Left kidney (tissue), 8 donors: ENCODE measurements at places on chromosomes 1 and 21. TPM values are rescaled to one million over a fixed set of nuclear protein-coding genes. Genes with fewer than 3 reads are reported as not detected.

The IVL gene
- polyA plus RNA-seq: 0.23 TPM

The PLA2G5 gene
- polyA plus RNA-seq: not detected

The PODN gene
- 2.0 TPM for polyA plus RNA-seq

The IL22RA1 gene
- polyA plus RNA-seq: 4.0 TPM

The MTARC1 gene
- polyA plus RNA-seq: 26.8 TPM

The ZMYND12 gene
- 5.1 TPM for polyA plus RNA-seq

DNA sequence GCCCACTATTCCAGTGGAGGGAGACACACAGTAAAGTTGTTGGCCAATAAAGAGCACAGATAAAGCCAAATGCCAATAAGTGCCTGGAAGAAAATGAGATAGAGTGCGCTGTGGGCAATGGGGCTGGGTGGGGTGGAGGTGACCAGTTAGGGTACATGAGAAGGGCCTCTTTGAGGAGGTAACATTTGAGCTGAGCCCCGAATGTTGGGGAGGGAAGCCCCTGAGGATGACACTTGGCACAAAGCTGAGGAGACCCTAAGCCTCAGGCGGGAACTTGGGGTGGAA, 979 bp downstream of the S100A9 start:
- DNase-seq: no peak

DNA sequence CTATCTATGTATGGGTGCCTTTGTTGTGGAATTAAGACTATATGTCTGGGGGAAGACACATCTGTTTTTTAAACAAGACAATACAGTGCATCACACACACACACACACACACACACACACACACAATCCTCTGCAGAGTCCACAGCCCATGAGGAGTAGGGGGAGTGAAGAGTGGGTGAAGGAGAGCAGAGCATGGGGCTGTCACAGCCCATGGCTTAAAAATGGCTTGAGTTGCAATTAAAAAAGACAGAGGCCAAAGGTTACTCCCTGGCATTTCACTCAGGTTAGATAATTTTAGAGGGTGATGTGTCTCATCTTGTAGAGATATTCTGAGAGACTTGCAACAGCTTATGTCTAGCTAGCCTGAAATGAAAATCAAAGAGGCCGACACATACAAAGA, 176.5 kb upstream of the PLXNA2 start:
- DNase-seq: no peak

DNA sequence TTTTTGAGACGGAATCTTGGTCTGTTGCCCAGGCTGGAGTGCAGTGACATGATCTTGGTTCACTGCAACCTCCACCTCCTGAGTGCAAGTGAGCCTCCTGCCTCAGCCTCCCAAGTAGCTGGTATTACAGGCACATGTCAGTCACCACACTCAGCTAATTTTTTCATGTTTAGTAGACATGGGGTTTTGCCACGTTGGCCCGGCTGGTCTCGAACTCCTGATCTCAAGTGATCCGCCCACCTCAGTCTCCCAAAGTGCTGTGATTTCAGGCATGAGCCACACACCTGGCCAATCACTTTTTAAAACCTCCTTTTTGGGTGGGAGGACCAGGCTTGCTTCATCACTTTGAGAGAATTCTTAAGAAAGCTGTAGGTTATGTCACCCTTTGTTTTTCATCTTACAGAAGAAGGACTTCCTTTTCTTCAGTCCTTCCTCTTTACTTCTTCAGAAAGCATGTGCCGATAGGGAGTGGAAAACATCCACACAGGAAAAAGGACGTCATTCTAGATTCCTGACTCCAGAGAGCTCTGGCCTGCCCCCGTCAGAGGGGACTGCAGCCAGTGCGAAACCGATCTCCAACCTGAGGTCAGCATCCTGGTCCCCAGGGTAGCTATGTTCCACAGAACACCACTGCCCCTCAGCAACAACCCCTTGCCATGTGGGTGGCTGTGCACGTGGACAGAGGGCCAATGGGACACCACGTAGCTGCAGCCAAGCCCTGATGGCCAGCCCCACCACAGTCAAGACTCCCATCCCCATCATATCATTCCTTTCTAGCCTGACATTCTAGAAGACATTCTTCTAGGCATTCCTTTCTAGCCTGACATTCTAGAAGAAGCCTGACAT, 21.9 kb downstream of the NCF2 start:
- DNase-seq: no peak

DNA sequence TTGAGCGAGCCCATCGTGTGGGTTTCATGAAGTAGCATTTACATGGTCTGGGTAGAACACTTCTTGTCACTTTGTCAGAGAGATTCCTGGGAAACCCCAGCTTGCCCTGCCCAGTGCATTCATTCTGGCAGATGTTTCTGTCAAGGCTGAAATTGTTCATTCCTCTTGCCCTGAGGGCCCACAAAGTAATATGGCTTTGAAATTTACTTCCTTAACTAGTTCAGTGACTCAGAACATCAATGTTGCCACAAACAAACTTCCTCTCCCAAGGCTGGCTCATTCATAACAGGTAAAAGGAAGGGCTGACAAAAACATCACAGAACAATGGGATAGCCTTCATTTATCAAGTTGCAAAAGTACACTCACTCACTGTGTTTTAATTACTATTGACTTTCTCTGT, 5.0 kb upstream of the KIAA0040 start:
- no peak for DNase-seq

DNA sequence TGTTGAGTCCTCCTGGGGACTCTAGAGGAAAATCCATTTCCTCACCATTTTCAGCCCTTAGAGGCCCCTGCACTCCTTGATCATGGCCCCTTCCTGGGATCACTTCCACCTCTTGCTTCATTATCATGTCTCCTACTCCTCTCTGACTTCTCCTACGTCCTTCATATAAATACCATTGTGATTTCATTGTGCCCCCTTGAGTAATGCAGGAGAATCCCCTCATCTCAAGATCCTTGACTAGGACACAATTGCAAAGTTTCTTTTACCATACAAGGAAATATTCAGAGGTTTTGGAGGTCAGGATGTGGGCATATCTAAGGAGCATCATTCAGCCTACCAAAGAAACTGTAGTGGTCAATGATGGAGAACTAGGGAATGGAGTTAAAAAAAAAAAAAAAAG, 8.8 kb upstream of the GBP6 start:
- no peak for DNase-seq

DNA sequence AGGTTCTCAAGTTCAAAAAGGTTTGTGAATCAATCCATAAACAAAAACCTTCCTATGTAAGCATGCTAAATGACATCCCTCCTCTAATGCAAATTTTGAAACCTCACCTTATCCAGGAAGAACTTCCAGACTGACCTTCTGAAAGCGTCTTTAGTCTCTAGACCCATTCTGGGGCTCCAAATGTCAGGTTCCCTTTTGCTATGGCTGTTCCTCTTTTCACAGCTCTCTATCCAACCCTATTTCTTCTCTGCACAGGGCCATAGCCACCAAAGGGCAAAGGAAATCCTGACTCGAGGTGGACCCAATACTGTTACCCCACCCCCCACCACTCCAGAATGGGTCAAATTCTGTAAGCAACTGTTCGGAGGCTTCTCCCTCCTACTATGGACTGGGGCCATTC, 3.4 kb downstream of the ATP1A4 start:
- no peak for DNase-seq

DNA sequence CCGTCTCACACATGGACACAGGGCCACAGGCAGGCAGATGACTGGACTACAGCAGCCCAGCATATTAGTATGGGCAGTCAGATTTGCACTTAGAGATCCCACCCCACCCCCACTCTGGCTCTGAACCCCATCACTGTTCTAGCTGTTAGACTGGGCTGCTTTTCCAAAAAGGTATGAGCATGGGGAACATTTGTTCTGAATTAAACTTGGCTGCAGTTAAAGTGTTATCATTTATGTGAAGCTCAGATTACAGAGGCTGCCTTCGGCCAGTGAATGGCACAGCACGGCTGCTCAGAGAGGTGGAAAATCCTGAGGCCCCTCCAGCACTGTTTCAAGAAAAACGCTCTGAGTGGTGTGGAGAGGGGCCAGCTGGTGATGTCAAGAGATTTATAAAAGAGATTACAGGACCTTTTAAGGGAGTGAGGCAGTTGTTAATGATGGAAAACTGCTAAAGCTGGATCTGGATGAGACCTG, 6.9 kb upstream of the NOS1AP start:
- peak; percentile 26 for DNase-seq

DNA sequence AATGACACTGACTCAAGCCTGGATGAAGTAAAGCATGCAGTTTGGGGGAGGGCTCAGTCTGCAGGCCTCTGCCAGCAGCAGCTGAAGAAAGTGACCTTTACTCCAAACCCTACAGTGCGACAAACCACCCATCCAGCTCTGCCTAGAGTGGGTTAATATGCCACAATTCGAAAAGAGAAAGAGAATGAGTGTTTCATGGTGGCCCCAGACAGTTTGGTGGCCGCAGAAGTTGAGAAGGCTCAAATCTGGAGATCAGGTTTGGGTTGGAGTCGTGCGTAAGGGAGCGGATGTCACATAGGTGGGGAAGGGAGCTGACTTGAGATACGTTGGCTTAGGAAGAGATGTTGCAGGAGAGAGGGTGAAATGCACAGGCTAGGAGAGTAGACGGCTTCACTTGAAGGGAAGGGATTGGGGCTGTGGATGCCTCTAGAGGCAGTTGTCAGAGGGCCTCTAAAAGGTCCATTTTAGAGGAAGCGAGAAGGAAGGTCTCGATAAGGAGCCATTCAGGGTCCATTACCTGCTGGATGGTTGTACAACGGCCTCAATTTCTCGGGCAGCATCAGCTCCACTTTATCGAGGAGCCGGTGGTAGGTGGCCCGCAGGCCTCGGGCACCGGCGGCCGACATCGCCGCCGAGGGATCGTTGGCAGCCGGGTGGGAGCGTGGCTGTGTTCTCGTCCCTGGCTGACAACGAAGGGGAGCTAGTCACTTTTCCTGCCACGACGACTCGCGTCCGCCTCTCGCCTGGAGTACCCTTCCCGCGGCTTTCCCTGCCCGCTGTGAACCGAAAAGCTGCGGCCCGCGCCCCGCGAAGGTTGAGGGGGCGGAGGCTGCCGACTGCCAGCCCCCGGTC, 1.0 kb upstream of the DCAF6 start:
- DNase-seq: no peak

DNA sequence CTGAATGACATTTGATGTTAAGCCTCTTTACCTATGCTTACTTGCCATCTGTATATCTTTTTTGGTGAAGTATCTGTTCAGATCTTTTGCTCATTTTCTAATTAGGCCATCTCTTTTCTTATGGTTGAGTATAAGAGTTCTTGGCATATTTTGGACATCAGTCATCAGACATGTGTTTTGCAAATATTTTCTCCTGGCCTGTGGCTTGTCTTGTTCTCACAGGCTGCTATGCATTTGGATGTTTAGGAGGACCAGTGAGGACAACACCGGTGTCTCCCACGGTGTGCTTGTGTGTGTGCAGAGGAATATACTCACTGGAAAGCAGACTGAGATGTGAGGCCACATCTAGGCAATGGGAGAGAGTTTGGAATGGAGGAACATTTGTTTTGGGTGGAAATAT, 87.1 kb upstream of the LYST start:
- DNase-seq: no peak

DNA sequence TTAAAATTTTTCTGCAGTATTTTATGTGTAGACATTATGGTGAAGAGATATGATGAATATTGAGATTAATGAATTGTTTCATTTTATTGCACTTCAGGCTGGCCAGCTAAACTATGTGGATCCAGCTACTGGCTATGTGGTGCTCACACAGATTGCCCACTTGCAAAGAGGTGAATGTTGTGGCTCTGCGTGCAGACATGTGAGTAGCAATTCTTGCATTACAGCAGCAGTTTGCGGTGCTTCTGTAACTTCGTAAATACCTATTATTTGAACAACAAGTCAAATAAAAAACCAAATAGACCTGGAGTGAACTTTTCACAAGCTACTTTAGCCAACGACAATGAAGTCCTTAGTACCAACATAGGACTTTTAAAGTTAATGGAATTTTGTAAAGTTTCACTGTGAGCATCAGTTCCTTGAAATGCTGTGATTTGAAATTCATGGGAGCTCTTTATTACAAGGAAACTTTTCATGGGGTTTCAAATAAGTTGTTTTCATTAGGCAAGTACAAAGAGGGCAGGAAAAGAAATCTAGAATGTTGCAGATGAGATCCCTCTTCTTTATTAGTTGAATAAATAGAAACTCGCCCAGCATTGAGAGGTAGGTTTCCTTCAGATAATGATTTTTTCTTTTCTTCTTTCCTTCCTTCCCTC, 3.4 kb downstream of the C1orf53 start:
- DNase-seq: no peak

- DNase-seq: no peak
These were observed 16.4 kb downstream of the KCNA10 start for GRCh38 chr1:110502402-110503151.

GRCh38 chr1:8312235-8313218, 5.4 kb upstream of the SLC45A1 start:
- DNase-seq: no peak

DNA sequence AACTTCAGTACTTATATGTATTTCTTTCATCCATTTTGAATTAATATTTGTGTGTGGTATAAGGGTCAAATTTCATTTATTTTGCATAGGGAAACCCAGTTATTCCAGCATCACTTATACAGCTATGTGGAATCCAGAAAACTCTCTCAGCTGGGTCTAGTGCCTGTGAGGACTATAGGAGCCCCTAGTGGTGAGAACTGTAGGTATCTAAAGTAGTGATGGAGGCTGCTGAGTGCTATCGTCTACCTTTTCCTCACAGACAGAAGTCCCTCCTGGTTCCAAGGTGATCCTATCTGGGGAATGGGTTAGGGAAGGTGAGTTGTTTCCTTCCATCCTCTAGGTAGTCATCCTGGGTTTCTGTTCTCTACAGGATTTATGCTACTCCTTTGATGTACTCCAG, 352.0 kb upstream of the C1orf87 start:
- DNase-seq: no peak

GRCh38 chr1:90809996-90810395, 92.9 kb upstream of the BARHL2 start:
- DNase-seq: no peak

DNA sequence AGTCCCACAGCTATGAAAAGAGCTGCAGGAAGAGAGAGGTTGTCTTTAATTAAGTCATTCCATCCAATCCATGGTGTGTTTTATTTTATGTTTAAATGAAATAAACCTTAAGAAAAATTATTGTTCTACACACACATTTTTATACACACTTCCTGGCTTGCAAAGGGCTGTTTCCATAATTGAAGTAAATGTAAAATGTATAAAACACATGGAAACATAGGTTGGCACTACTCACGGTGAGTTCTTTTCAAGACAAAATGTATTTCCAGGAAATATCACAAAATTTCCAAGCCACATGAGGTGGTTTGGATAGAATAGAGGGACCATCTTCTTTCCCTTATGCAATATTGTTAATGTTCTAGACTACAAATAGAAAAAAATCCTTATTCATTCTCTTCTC, 426.8 kb upstream of the USP24 start:
- no peak for DNase-seq
